ENCODE measurements at places on chromosomes 13 and 19. TPM values are rescaled to one million over a fixed set of nuclear protein-coding genes. Genes with fewer than 3 reads are reported as not detected.

ZNF880 gene
- 13.6 TPM for total RNA-seq

CPB2 gene
- total RNA-seq = not detected

ZNF682 gene
- 4.3 TPM for total RNA-seq

FCGBP gene
- 108 TPM for total RNA-seq

GRIK5 gene
- total RNA-seq = 0.80 TPM

Data from mesenteric fat pad (tissue), 1 donor.